ENCODE measurements at places on chromosomes 13 and 19.

DNA sequence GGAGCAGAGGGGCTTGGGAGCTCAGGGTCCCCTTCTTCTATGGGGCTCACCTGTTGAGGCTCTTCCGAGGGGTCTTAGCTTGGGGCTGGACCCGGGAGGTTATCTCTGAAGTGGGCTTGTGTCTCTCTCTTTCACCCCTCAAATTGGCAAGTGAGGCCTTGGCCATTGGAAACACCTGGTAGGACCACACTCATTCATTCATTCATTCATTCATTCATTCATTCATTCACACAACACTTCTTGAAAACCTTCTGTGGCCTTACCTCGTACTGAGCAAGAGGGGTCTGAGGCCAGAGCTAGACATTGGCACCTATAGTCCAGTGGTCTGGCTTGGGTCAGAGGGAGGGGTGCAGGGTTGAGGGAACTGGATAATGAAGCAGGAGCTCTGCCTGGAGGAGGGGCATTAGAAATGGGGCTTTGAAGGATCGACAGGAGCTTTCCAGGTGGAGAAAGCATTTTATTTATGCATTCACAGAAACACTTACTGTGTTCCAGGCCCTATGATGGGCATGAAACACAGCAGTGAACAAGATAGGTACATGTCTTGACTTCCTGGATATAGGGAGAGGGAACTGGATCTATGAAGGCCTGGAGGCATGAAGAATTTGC lies 5.5 kb downstream of the CELF5 start:
- no peak for DNase-seq

GRCh38 chr13:35961002-35961401 lies 170.2 kb downstream of the DCLK1 start:
- DNase-seq, result no peak

DNA sequence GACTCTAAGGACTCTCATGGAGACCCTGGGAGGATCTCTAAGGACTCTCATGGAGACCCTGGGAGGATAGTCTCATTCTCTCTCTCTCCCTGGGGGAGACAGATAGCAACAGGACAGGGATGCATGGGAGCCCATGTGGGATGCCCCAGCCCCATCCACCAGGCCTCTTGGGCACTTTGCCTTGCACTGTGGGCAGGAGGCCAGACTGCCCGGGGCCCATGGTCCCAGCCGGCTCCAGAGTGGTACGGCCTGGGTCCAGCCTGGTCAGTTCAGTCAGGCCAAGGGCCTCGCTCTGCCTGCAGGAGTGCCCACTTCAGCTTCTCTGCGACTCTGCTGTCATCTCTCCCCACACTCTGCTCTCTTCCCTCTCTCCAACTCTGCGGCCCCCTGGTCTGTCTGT lies 48.6 kb upstream of the SHKBP1 start:
- no peak for DNase-seq

DNA sequence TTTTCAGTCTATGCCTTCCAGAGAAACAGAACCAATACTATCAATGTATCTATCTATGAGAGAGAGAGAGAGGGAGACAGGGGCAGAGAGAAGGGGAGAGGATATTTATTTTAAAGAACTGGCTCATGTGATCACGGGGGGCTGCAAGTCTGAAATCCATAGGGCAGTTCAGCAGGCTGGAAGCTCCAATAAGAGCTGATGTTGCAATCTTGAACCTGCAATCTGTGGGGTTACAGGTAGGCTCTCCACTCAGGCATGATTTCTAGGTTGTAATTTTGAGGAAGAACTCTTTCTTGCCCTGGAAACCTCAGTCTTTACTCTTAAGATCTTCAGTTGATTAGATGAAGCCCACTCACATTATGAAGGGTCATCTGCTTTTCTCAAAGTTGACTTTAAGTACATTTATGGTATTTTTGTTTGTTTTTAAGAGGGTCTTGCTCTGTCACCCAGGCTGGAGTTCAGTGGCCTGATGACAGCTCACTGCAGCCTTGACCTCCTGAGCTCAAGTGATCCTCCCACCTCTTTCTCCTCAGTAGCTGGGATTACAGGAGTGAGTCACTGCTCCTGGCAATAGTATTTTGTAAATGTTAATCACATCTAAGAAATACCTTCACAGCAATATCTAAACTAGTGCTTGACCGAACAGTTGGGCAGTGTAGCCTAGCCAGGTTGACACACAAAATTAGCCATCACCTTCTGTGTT lies 376.4 kb downstream of the FGF9 start:
- DNase-seq, result no peak

- DNase-seq, result no peak
Observed at GRCh38 chr19:10805065-10805757, 30.8 kb downstream of the TMED1 start.

DNA sequence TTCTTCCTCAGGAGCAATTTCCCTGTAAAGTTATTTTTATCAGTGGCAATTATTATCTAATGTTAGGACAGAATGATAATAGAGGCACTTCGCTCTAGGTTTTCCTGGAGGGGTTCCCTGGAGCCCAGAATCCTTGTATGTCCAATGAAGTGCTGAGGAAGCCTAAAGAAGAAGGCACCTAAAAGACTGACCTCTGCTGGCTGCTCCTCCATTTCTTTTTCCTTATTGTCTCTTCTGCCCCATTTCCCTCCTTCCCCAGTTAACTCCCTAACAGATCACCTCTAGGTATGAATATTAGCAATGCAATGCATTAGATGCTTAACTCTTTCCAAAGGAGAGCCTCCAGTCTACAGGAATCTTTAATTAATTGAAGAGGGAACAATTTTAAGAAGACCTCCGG lies 985.4 kb downstream of the DIAPH3 start:
- DNase-seq, result no peak

DNA sequence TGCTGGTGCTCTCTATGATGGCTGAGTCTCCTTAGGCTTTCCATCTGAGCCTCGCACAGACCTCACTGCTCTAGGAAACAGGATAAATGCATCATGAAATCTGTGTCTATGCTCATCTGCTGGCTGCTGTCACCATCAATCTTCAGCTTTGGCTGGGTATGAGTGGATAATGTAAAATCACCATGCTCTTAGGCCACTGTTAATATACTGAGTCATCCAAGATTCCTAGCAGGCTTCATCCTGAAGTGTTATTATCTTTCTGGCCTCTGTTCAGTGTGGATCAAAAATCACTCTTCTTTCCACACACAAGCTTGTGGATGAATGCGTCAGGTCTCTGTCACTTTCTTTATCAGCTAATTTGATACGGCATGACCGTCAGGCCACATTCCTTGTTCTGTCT lies 317.4 kb downstream of the NALCN start:
- no peak for DNase-seq

DNA sequence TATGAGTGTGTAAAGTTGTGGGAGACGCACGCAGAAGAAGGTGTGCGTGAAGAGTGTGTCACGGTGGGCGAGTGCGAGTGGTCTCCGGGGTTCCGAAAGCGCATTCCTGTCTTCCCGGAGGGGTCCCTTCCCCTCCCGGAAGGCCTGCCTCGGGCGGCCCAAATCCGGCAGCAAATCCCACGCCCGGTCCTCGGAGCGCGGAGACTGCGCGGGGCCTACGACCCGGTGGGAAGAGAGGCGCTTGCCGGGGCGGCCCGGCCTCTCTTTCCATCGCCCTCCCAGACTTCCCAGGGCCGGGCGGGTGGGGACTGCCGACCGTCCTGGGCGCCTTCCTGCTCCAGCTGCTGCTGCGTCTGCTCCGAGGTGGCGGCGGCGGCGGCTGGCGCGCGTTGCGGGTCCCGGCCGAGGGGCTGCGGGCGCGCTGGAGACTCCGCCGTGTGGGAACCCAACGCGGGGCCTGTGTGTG lies 2.1 kb downstream of the ZIC5 start:
- no peak for DNase-seq

GRCh38 chr19:19670070-19670551 lies 1.5 kb downstream of the ZNF101 start:
- DNase-seq, result no peak

GRCh38 chr13:43319617-43320444 lies 296.4 kb downstream of the DNAJC15 start:
- DNase-seq, result no peak

DNA sequence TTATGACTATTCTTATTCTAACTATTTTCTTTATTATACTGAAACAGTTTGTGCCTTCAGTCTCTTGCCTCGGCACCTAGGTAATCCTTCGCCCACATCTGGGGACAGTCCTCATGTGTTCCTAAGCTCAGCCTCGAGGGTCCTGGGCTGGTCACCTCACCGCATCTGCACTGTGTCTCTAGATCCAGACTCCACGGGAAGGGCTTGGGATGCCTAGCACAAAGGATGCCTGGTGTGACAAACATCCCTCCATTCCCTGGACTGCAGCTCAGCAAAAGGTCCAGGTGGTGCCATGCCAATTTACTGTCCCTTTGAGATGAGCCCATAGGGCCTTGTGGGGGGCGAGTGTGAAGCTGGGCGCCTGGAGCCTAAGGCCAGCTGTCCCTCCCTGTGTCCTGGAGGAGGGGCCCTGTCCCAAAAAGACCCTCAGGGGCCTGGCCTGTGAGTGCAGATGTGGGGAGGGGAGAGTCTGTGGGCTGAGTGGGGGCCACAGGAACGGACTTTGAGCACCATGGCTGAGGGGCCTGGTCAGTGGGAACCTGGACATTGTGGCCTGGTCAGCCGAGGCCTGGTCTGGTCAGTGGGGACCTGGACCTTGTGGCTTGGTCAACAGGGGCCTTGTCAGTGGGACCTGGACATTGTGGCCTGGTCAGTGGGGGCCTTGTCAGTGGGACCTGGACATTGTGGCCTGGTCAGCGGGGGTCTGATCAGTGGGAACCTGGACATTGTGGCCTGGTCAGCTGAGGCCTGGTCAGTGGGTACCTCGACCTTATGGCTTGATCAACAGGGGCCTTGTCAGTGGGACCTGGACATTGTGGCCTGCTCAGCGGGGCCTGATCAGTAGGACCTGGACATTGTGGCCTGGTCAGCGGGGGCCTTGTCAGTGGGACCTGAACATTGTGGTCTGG lies 45.1 kb upstream of the TPM4 start:
- no peak for DNase-seq

GRCh38 chr19:47099576-47100050 lies 14.0 kb downstream of the ZC3H4 start:
- no peak for DNase-seq

GRCh38 chr13:110232142-110232541 lies 74.8 kb downstream of the COL4A1 start:
- no peak for DNase-seq

- DNase-seq, result no peak
Observed at GRCh38 chr13:107977071-107977574, 238.2 kb downstream of the LIG4 start.

- DNase-seq, result no peak
Observed at GRCh38 chr19:40266119-40266518, 19.0 kb downstream of the AKT2 start.

GRCh38 chr19:38351865-38352395 lies 16.3 kb downstream of the CATSPERG start:
- DNase-seq, result no peak

DNA sequence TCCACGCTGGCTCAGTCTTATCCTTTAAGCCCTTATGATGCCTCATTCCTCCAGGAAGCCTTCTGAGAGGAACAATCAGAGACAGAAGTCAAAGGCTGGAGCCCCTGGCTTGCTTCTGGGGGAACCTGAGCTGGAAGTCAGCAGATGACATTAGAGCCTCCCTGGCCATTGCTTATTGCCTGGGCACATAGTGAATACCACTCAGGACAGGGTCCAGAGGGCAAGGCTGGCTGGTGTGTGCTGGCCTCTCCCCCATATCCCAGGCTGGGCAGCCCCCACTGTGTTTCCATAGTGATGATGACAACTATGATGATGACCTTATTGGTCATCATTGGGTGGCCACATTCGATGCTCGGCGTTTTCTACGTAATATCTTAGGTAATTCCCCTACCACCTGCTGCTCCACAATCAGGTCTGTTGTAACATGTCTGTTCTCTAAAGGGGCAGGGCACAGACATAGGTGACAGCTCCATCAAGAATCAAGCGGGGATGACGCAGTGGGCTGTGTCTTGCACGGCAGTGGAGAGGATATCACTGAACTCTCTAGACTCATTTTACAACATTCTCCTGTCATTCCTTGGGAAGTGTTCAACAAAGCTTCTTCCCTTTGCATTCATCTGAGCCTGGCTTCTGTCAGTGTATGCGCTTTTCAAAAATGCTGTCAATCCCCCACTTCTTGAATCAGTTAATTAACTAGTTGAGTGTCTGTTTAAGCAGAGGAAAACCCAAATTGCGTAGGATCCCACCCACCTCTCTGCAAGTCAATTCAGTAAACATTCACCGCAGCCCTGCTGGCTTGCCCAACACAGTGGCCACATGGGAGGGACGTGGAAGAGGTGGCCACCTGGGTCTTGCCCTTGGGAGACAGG lies 89.4 kb upstream of the TSHZ3 start:
- no peak for DNase-seq

- no peak for DNase-seq
Observed at GRCh38 chr19:49395581-49396407, 7.7 kb downstream of the KASH5 start.

DNA sequence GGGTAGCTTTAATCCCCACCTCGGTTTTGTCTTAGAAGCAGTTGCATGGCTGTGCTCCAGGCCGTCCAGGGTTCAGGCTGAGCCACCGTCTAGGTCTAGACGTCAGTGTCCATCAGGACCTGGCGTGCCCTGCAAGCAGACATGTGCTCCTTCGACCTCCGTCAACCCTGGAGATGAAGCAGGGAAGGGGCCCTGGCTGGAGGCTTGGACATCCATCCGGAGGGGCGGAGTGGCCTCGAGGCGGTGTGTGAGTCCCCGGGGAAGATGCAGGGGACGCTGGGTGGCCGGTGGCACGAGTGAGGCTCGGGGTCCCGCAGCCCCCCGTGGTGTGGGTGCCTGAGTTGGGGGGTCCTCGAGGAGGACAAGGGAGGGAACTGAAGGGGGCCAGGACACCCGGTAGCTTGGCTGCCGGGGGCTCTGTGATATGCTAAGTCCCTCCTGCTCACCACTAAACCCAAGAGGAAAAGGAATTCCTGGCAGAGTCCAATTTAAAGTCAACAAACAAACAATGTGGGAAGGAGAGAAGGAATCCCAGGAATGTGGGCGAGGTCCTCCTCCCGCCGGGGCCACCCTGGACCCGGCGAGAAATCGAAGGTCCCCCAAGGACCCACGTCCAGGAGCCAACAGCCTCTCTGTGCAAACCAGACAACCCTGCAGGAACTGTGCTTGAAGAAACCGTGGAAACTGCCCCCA lies 14.9 kb upstream of the PTBP1 start:
- DNase-seq, result no peak

DNA sequence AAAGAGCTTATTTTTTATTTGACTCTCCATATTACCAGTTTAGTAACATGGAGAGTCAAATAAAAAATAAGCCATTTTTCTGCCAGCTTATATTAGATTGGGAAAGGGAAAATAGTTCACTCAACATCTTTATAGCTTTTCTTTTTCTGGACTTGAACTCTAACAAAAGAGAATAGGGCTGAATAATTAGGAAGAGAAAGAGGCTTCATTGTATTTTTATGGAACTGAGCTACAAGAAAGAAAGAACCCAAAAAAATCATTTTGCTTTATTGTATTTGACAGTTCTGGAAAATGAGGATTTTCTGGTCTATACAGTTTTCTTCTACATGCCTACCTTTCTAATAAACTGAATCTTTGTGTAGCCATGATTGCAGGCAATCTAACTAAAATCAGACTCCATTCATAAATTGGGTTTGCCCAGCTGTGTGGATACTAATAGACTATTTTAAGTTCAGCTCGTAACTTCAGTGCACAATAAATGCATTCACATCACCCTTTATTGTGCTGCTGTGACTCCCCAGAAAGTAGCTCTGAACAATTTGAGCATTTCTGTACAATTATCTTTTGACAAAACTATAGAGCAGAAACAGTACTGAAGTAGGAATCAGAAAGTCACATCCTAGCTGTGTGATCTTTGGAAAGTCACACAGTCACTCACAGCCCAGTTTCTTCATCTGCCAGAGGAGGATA lies 115.3 kb downstream of the STOML3 start:
- no peak for DNase-seq
